ENCODE measurements at places on chromosomes 11 and 22.

DNA sequence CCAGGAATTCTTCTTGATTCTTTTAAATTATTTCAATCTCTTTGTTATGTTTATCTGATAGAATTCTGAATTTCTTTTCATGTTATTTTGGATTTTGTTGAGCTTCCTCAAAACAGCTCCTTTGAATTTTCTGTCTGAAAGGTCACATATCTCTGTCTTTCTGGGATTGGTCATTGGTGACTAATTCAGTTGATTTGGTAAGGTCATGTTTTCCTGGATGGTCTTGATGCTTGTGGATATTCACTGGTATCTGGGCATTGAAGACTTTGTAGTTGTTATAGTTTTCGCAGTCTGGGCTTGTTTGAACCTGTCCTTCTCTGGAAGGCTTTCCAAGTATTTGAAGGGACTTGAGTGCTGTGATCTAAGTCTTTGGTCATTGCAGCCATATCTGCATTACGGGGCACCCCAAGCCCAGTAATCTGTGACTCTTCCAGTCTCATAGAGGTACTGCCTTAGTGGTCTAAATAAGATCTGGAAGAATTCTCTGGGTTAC lies 18.9 kb upstream of the INSC start:
- no peak for DNase-seq

DNA sequence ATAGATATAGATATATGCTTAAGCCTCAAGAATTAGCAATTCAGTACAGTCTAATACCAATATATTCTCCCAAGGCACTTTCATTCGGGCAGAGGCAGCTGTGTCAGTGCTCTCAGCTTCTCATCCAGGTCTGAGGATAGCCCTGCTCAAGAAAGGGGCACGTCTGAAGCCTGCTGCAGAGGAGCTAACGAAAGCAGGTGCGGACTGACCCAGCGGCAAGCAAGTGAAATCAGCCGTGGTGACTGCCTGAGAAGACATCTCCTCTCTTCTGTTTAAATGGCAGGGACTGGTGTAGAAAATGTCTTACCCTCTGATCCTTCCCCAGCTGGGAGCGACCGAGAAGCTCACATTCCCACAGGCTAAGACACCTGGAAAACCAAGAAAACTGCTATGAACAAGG lies 468.6 kb downstream of the BRD1 start:
- DNase-seq = no peak

DNA sequence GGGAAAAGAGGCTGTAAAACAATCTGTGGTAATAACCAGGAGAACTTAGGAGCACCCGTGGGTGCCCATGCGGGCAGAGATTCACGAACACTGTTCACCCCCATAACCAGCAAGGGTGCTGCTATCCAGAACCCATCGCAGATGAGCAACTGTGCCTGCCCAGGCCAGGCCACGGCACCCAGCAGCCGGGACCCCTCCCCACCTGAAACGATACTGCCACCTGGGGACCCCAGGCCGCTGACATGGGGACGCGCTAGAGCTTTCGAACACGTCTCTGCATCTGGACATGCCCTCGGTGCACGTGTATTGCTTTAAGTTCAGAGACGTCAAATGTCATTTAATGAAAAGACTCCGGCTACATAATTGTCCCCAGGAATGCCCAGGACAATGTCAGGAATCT lies 14.3 kb upstream of the MUC2 start:
- DNase-seq = no peak

- no peak for DNase-seq
Measured at GRCh38 chr22:42772647-42773046, 52.0 kb upstream of the A4GALT start.

- DNase-seq = no peak
Measured at GRCh38 chr11:59182457-59183151, 10.7 kb downstream of the DTX4 start.

Measured in activated CD8-positive, alpha-beta memory T cell treated with anti-CD3 and anti-CD28 coated beads for 1 hour (primary cell).